ENCODE measurements at places on chromosomes 3 and 15.

GRCh38 chr15:77181305-77182074, 110.6 kb upstream of the TSPAN3 start:
- DNase-seq = no peak

- DNase-seq = no peak
Observed at GRCh38 chr3:30324587-30324986, 281.8 kb upstream of the TGFBR2 start.

DNA sequence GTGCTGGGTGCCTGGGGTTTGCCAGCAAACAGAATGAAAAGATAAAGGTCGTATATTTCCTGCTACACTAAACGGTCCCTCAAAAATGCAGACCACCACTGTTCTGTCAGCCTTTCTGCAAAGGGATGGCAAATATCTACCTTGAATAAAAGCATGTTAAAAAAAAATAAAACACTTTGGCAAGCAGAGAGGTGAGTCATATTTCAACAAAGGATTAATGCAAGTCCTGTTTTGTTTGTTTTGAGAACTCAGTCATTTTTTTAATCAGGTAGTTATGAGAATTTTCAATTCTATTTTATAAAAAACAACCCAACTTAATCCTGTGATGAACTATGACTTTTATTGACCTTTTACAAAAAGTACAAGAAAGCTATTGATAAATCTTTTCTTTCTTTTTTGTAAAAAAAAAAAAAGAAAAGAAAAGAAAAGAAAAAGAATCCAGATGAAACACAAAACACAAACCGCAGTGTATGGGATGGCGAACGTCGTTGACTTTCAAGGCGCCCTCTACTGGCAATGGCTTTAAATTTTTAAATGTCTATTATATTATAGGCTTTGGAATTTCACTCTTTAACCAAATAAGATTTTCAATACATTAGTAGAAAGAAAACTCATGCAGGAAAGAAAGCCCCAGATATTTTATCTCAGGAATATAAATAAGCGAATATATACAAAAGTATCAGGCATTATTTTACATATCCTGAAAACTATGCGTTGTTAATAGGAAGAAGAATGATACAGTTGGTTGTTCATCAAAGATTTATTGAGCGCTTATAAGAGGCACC, 87.8 kb downstream of the NCEH1 start:
- DNase-seq = no peak

DNA sequence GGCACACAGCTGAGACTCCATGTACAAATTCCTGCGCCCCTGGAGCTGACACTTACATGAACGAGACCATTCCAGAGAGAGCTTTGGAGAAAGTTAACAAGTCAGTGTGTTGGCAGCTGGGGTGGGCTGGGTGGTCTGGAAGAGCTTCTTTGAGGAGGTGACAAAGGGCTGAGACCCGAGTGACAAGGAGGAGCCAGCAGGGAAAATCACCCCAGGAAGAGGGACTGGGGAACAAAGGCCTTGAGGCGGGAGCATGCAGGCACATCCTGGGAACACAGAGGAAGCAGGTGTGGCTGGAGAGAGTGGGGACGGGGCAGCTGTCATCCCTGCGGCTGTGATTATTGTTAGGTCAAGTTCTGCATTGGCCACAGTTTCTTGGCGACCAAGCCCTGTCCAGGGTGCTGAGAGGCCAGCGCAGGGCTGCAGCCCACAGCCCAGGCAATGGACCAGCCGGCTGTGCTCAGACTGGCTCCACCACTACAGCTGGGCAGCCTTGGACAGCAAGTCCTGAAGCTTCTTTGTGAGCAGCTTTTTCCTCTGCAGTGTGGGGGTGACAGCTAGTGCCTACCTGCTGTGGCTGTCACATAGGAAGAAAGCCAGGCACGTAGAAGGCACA, 34.2 kb upstream of the PRR23E start:
- DNase-seq = no peak

- no peak for DNase-seq
Observed at GRCh38 chr15:31362886-31363285, 36.3 kb downstream of the KLF13 start.

GRCh38 chr15:25445412-25445811, 6.6 kb upstream of the UBE3A start:
- no peak for DNase-seq

DNA sequence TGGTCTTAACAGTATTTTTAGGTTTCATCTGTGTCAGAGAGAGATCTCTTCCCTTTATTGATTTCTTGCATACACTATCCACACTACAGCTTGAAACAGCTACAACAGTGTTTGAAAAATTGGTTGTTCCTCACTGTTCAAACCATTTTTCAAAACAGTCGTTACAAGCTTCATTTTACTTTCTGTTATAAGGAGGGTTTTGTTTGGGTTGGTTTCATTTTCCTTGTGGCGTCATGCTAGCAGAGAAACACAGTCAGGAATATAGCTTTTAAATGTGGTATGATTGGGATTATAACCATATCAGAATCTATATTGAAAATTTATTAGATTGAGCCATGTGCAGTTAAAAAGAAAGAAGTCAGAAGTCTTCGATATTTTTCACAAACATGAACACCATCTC, 400.6 kb downstream of the ZBTB20 start:
- DNase-seq = no peak

GRCh38 chr15:35141743-35142471, 56.8 kb upstream of the NANOGP8 start:
- DNase-seq = no peak

GRCh38 chr3:11607816-11608215, 35.9 kb downstream of the VGLL4 start:
- no peak for DNase-seq

- DNase-seq = no peak
Observed at GRCh38 chr3:189635339-189635738, 4.2 kb downstream of the TP63 start.

GRCh38 chr15:81981908-81982307, 63.9 kb downstream of the MEX3B start:
- no peak for DNase-seq

DNA sequence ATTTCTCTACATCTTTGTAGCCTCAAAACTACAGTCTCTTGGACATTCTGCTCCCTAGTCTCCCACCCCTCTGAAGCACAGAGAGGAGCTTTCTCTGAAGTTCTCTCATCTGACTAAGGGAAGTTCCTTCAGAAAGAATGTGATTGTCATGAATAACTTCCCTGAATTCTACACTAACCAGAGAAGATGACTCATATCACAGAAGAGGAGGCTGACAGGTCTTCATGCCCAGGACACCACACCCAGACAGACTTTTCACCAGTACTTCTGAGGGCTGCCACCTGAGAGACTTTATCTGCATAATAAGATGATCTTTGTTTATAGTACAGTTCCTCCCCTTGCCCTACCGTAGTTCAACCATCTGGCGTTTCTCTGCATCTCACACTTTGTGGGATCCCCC, 52.8 kb downstream of the CDIN1 start:
- no peak for DNase-seq

- DNase-seq = no peak
Observed at GRCh38 chr3:17782751-17783150, 40.3 kb upstream of the TBC1D5 start.

DNA sequence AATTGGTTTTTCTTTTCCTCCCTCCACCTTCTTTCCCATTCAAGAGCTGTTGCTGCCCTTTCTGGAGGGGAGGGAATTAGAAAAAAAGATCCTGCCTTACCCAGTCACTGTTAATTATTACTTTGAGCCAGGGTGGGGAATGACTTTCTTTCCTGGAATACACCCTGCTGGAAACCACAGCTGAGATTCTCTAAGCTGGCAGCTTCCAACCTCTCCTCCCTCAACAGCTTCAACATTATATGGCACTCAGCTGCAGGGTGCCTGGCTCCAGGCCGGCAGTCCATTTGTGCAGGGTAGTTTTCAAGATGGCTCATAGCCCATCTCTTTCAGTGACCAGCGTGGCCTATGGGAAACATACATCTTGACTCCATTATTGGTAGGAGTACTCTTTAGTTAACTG, 105.8 kb downstream of the UBE3A start:
- DNase-seq = no peak

DNA sequence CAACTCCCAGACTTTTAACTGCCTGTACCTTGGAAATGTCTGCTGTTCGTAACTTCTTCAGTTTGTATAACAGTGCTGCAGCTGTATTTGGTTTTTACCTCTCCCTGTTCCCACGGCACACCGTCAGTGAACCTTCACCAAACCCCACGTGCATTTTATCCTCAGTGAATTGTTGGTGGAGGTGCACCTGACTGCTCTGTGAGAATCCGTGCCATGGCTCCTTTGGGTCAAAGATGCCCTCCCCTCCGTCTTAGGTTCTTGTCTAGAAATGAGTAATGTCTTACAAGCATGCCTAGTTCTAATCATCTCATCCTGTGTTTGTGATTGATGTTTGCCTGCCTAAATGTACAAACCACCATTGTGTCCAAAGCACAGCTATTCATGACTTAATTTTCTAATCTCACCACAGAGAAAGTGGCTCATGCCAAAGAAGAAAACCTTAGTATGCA, 28.2 kb downstream of the TPM1 start:
- no peak for DNase-seq

- peak; percentile 42 for DNase-seq
Observed at GRCh38 chr3:58009026-58009748, 965 bp downstream of the FLNB start.

DNA sequence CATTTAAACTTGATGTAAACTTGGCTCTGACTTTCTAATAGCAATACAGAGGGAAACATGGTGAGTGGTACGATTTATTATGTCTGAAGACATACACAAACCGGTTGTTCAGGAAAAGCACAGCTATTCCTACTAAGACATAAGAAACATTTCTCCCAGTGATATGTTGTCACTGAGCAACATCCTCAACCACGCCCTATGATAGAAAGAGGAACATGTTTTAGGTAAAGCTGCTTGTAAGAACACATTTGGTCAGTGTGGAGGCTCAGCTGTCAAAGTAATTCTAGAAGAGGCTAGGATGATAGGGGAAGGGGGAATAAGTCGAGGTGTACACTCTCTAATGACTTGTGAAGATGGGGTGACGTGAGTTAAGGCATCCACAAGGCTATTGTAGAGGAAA, 42.7 kb upstream of the B3GNT5 start:
- no peak for DNase-seq

GRCh38 chr15:45114076-45114750, at the start of the genes DUOX2 and DUOXA2:
TSS of gene DUOX2 (minus strand) at chr15:45114172. CDS start at chr15:45113411, 761 bp downstream.
TSS of gene DUOXA2 (plus strand) at chr15:45114326. CDS start at chr15:45114606, 280 bp downstream.
- DNase-seq = no peak

DNA sequence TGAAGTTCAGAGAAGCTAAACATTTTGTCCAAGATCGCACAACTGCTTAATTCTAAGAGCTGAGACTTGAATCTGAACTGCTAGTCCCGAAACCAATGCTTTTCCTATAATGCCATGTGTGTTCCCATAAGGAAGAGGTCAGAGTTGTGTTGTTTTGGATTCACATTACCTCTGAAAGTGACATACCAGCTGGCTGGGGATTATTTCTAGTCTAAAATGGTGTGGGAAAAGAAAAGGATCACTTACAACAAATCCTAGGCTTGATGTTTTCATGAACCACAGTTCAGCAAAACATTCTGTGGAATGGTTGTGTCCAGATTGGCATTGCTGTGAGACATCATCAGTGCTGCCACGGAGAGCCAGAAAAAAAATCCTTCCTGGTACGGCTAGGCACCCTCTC, 35.0 kb upstream of the LRRC3B start:
- no peak for DNase-seq

DNA sequence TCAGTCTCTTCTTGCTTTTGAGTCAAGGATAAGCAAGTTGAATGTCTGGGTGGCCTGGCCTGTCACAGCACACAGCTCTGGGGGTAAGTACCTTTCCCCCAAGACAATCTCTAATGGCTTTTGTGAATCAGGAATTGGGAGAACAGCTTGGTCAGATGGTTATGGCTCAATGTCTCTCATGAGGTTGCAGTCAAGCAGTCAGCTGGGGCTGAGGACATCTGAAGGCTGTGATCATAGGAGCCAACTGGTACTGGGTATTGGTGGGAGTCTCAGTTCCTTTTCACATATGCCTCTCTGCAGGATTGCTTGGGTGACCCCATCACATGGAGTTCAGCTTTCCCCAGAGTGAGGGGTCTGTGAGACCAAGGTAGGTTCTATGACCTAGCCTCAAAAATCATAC, 33.0 kb upstream of the TMEM158 start:
- DNase-seq = no peak

- DNase-seq = no peak
Observed at GRCh38 chr15:63587527-63587926, 9.7 kb upstream of the FBXL22 start.

DNA sequence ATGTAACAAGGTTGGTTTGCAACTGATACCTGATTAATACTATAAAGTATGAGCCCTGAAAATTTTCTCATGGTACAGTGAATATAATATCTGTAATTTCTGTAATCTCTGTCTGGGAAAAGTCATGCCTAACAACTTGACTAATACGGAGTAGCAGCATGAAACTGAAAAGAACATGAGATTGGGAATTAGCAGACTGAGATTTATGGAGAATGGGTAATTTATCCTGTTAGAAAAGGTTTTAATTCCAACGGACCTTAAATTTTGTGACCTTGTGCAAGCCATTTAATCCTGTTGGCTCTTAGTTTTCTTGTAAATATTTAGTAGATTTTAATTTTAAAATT, 90.2 kb upstream of the CMC1 start:
- no peak for DNase-seq

- DNase-seq = no peak
Observed at GRCh38 chr15:78985859-78986475, 41.1 kb upstream of the CTSH start.

- no peak for DNase-seq
Observed at GRCh38 chr15:41713047-41713446, 52.8 kb downstream of the MGA start.

DNA sequence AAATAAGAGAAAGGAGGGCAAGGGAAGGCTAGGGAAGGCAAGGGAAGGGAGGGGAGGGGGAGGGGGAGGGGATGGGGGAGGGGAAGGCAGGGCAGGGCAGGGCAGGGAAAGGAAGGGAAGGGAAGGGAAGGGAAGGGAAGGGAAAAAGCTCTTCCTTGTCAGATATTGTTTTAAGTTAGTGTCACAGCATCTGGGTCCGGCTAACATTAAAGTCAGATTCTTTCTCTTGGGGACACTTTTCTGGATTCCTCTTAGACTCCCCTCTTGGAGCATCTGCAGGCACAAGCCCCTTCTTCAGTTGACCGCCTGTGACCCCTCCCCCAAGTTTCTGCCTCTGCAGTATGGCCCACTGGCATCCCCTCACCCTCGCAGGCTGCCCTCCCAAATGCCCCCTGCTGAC, 26.0 kb downstream of the BFSP2 start:
- no peak for DNase-seq

DNA sequence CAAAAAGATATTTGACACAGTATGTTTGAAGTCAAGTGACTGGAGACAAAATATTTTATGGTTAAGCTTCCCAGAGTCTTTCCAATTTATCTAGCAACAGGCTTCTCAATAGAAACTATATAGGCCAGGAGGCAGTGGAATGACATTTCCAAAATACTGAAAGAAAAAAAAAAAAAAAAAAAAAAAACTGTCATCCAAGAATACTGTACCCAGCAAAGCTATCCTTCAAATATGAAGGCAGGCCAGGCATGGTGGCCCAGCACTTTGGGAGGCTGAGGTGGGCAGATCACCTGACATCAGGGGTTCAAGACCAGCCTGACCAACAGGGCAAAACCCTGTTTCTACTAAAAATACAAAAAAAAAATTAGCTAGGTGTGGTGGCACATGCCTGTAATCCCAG, 20.9 kb downstream of the NME9 start:
- DNase-seq = no peak

- no peak for DNase-seq
Observed at GRCh38 chr15:100901702-100902435, 17.3 kb upstream of the LRRK1 start.

GRCh38 chr3:15989419-15989818, 185.1 kb upstream of the GALNT15 start:
- DNase-seq = no peak
